ENCODE measurements at places on chromosomes 5 and 9. TPM values are rescaled to one million over a fixed set of nuclear protein-coding genes. Genes with fewer than 3 reads are reported as not detected.

GRCh38 chr5:14173377-14174229 lies 30.5 kb downstream of the TRIO start:
- DNase-seq: no peak

DNA sequence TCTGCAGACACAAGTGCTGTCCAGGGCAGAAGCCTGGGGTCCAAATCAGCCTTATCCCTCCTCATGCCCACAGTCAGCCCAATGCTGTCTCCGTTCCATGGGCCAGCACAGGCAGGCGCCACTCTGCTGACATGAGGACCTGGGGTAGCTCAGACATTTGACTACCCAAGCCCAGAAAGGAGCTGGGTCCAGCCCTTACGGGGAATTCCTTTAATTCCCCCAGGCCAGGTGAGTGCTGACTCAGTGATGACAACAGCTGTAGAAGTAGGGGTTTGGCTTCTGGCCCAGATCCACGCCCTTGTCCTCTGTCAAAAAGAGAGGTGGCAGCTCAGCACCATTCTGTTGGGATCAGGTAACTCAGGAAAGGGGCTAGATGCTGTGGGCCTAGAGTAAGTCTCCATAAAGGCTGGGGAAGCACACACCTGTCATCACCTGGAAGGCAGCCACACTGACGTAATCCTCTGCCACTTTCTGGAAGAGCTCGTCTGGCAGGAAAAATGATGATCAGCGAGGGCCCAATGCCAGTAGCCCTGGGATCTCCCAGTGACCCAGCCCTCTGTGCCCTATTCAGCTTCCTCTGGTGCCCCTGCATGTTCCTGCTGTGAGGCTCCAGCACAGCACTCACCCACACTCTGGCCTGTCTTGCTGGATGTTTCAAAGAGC lies 1.9 kb downstream of the RAB24 start:
- no peak for DNase-seq

DNA sequence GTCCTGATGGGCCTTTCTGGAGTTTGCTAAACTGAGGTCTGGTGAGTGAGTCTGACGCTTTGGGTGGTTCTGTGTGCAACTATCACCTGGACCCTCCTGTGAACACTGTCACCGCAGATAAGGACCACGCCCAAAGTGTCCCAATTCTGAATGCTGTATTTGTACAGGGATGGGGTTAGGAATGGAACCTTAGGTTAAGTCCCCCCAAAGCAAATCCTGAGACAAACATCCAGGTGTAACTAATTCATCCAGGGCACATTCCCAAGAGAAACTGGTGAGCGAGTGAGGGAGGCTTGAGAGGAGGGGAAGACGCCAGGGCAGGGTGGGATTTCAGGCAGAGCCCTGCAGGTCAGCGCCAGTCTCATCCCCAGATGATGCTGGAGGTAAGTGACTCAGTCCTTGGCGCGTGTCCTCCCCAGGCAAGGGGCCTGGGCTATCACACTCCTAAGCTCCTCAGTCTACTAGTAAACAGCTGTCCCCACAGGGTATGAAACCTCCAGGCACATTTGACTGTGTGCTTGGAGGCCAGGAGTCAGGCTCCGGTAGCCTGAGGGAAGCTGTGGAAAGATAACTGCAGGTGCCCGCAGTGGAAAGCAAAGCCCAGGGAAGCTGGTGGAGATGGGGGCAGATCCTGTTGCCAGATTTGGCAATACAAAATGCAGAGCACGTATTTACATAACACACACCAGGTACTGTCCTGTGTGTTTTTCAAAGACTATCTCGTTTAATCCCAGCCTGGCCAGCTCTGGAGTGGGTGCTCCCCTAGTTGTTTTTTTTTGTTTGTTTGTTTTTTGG lies 66.7 kb downstream of the IL6ST start:
- no peak for DNase-seq

The MEGF10 gene
- not detected for total RNA-seq

- DNase-seq: no peak
These were observed 15.6 kb downstream of the TICAM2 start for GRCh38 chr5:115586525-115587146.

GRCh38 chr5:142821733-142822487 lies 51.7 kb downstream of the ARHGAP26 start:
- DNase-seq: no peak

The GARNL3 gene
- total RNA-seq: 5.4 TPM

- DNase-seq: no peak
These were observed 28.0 kb upstream of the IFNK start for GRCh38 chr9:27496135-27496504.

GRCh38 chr9:14119694-14120514 lies 194.0 kb downstream of the NFIB start:
- no peak for DNase-seq

The CATSPER3 gene
- total RNA-seq: 0.23 TPM

The GHR gene
- not detected for total RNA-seq

DNA sequence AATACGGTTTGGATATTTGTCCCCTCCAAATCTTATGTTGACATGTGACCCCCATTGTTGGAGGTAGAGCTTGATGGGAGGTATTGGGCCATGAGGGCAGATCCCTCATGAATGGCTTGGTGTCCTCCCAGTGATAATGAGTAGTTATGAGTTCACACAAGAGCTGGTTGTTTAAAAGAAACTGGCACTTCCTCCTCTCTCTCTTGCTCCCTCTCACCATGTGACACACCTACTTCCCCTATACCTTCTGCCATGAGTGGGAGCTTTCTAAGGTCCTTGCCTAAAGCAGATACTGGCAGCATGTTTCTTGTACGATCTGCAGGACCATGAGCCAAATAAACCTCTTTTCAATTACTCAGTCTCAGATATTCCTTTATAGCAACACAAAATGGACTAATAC lies 132.0 kb downstream of the PIK3R1 start:
- DNase-seq: no peak

- peak; percentile 60 for DNase-seq
These were observed 40.2 kb downstream of the NAIF1 start for GRCh38 chr9:128026773-128027541.

- no peak for DNase-seq
These were observed 3.2 kb downstream of the OTP start for GRCh38 chr5:77635067-77635916.

DNA sequence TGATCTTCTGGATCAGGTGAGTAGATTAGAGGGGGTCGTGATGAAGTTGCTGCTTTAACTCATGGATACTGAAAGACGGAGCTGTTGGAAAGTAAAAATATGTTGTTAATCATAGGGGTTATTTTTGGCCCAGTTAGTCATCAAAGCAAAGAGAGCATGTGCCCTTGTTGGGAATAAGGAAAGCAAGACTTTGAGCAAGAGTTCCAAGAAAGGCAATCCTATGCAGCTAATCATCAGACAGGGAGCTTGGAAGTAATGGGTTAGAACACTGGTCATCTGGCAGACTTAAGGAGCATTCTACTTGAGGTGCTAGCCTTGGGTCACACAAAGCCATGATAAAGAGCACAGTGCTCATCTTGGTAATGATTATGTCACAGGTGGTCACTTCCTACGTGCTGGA lies 18.3 kb downstream of the ASPN start:
- DNase-seq: no peak

The PCDHB10 gene
- total RNA-seq: not detected

- no peak for DNase-seq
These were observed 55.7 kb upstream of the SLC44A1 start for GRCh38 chr9:105188746-105189145.

DNA sequence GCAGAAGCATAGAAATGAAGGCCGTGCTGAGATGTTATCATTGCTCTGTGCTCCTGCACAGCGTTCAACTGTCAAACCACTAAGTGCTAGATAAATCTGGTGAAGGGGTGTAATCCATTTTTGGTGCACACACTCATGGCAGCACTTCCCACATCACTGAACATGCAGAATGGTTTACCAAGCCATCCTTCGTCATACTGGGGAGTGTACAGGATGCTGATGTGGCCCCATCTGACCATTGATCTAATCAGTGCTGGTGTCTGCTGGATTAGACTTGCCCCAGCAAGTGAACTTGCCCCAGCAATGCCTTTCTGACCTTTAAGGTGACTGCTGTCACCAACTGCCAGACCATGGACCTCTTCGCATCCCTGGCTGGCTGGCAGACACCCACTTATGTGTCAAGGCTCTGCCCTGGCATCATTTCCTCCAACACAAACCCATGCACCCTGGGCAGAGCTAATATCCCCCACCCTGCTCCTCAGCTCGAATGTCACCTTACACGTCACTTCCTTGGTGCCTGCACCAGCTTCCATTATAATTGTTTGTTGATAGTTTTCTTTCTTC lies 4.2 kb upstream of the SEMA4D start:
- DNase-seq: peak; percentile 77

The ATP10B gene
- not detected for total RNA-seq

GRCh38 chr9:122191584-122191983 lies 31.9 kb downstream of the MORN5 start:
- no peak for DNase-seq

- DNase-seq: no peak
These were observed 2.7 kb upstream of the AK1 start for GRCh38 chr9:127880143-127880542.

DNA sequence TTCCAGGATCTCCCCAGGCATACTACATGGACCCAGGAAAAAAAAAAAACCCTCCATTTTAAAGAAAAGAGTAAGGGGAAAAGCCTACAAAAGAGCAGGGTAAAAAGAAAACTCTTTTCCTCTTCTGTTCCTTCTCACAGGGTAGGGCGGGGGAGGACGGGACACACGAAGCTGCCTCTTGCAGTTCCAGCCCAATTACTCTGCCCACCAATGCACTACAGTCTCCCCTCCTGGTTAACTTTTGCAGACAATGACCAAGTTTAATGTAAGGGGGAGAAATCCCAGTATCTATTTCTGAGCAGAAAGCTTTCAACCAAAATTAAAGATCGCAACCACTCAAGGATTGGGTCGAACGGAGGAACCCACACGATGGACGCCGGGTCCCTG lies 1.3 kb downstream of the BRD3 start:
- DNase-seq: peak; percentile 43

- DNase-seq: no peak
These were observed 100.1 kb downstream of the PHF2 start for GRCh38 chr9:93676310-93677047.

Measured in activated naive CD4-positive, alpha-beta T cell treated with anti-CD3 and anti-CD28 coated beads, Interleukin-2, amount 50 U/mL, for 72 hours (primary cell).